ENCODE measurements at places on chromosomes 7 and 10. TPM values are rescaled to one million over a fixed set of nuclear protein-coding genes. Genes with fewer than 3 reads are reported as not detected.

- H3K4me1 ChIP-seq, result no peaks in the 10 kb centered on the region
- H3K27ac ChIP-seq, result no peak overlapping the region
- H3K27me3 ChIP-seq, result no peaks in the 10 kb centered on the region
- H3K4me3 ChIP-seq, result no peak overlapping the region
Measured at GRCh38 chr7:33597181-33597580, 308.2 kb upstream of the BMPER start.

DNA sequence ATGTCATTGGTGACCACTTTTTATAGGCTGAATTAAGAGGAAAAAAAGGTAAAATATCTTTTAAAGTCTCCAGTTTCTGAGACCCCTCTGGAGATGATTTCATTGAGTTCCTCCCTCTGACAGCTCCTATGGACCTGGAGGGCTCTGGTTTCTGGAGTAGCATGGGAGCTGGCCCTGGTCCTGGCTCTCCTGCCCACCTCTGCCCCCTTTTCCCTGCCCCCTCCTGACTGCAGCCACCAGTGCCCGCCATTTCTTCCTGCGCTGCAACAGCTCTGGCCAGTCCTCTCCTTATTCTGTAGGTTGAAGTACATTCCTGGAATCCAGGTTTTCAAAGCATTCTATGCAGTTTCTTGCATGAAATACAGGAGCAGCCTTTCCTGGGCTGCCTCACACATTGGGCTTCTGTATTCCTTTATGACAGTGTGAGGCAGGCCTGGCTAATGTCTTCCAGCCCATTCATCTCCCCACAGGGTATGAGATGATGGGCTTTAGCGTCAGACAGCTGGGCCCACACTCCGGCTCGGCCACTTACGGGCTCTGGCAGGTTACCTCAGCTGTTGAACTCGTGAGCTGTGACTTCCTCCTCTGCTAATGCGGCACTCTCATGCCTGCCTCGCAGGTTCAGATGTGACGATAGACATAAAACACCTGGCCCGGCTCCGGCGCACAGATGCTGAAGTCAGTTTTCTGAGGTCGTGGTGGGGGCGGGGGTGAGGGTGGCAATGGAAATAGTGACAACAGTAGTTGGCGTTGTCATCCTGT, 101.7 kb downstream of the MGMT start:
- H3K4me1 ChIP-seq, result no peaks in the 10 kb centered on the region
- H3K27ac ChIP-seq, result no peak overlapping the region
- H3K4me3 ChIP-seq, result no peak overlapping the region

DNA sequence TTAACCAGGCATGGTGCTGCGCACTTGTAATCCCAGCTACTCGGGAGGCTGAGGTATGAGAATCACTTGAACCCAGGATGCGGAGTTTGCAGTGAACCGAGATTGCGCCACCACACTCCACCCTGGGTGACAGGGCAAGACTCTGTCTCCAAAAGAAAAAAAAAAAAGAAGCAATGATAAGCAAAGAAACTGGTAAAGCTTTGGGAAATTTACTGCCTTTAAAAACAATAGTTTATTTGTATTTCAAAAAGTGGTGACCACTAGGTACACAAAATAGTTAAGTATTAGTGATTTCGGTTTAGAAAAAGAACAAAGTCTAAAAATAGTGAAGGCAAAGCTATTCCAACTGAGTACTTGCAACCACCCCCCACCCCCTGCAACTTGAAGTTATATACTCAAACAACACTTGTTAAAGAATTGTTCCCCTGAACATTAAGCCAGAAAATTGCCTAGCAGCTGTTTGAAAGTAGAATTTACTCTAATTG, 37.7 kb downstream of the MALSU1 start:
- H3K4me3 ChIP-seq, result no peak overlapping the region
- no peaks in the 10 kb centered on the region for H3K36me3 ChIP-seq
- H3K27me3 ChIP-seq, result no peaks in the 10 kb centered on the region
- H3K27ac ChIP-seq, result no peak overlapping the region
- H3K4me1 ChIP-seq, result peaks cover 3% of the 10 kb centered on the region
- no peak for DNase-seq

GRCh38 chr10:108597657-108598319, 1325.5 kb downstream of the XPNPEP1 start:
- H3K27ac ChIP-seq, result no peak overlapping the region
- H3K36me3 ChIP-seq, result no peaks in the 10 kb centered on the region
- DNase-seq, result no peak
- H3K27me3 ChIP-seq, result no peaks in the 10 kb centered on the region
- no peak overlapping the region for H3K4me3 ChIP-seq
- H3K4me1 ChIP-seq, result no peaks in the 10 kb centered on the region

- no peaks in the 10 kb centered on the region for H3K27me3 ChIP-seq
- H3K36me3 ChIP-seq, result no peaks in the 10 kb centered on the region
- H3K27ac ChIP-seq, result no peak overlapping the region
- no peaks in the 10 kb centered on the region for H3K4me1 ChIP-seq
- H3K4me3 ChIP-seq, result no peak overlapping the region
Measured at GRCh38 chr10:101562231-101562630, 25.8 kb downstream of the POLL start.

GRCh38 chr10:219731-220472, 84.6 kb downstream of the ZMYND11 start:
- peaks cover 5% of the 10 kb centered on the region for H3K4me1 ChIP-seq
- DNase-seq, result no peak
- H3K27ac ChIP-seq, result no peak overlapping the region

DNA sequence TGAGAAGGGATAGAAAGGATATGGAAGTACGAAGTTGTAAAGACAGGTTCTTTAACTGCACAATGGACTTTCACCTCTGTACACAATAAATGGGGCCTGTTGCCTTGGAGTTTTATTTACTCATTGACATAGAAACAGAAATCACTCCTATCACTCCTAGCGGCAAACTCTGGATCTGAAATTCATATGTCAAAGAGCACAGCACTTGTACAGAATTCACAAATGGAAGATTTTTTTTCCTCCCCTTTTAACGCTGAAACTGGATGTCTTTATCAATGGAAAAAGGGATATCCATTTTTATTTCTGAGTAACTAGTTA, 18.2 kb downstream of the NT5C3A start:
- H3K27me3 ChIP-seq, result no peaks in the 10 kb centered on the region
- no peaks in the 10 kb centered on the region for H3K36me3 ChIP-seq
- no peak overlapping the region for H3K27ac ChIP-seq
- H3K4me3 ChIP-seq, result no peak overlapping the region
- DNase-seq, result no peak
- no peaks in the 10 kb centered on the region for H3K4me1 ChIP-seq

GRCh38 chr10:69697006-69697405, 67.0 kb downstream of the FAM241B start:
- H3K36me3 ChIP-seq, result no peaks in the 10 kb centered on the region
- H3K27me3 ChIP-seq, result no peaks in the 10 kb centered on the region
- no peak overlapping the region for H3K27ac ChIP-seq

GRCh38 chr10:12549297-12549696, 199.9 kb downstream of the CAMK1D start:
- H3K4me3 ChIP-seq, result no peak overlapping the region
- no peaks in the 10 kb centered on the region for H3K27me3 ChIP-seq
- DNase-seq, result no peak

The STYXL1 gene
- 6.1 TPM for total RNA-seq

The ADAMTS14 gene
- total RNA-seq, result 2.4 TPM

The PHF14 gene
- total RNA-seq, result 35.5 TPM

Data from aorta (tissue), 5 donors.